ENCODE measurements at places on chromosomes 13 and 19. TPM values are rescaled to one million over a fixed set of nuclear protein-coding genes. Genes with fewer than 3 reads are reported as not detected.
A peak's percentile ranks its signal among the peaks of the same experiment; 100 is the strongest.

GRCh38 chr19:27925202-27925601, 1287.7 kb downstream of the UQCRFS1 start:
- no peak for DNase-seq

GRCh38 chr13:112994084-112994780, 25.2 kb downstream of the MCF2L start:
- no peak for DNase-seq

DNA sequence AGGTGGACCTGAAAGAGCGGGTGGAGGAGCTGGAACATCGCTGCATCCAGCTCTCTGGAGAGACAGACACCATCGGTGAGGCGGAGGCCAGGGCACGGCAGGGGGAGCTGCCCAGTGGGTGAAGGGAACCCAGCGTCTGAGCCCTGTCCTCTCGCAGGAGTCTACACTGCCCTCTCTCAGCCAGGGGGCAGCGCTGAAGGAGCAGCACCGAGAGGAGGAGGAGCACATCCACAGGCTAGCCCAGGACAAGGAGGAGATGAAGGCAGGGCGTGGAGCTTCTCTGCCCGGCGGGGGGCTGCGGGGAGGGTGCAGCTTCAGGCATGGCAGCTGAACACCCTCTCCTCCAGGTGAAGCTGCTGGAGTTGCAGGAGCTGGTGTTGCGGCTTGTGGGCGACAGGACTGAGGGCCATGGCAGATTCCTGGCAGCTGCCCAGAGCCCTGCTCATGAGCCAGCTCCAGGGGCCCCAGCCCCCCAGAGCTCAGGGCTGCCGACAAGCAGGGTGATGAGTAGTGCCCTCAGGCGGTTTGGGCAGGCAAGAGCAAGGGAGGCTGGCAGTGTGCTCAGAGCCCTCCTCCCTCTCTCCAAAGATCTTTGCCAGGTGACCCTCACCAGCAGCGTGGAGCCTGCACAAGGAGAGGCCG, 31.4 kb upstream of the ZNF492 start:
- no peak for DNase-seq

DNA sequence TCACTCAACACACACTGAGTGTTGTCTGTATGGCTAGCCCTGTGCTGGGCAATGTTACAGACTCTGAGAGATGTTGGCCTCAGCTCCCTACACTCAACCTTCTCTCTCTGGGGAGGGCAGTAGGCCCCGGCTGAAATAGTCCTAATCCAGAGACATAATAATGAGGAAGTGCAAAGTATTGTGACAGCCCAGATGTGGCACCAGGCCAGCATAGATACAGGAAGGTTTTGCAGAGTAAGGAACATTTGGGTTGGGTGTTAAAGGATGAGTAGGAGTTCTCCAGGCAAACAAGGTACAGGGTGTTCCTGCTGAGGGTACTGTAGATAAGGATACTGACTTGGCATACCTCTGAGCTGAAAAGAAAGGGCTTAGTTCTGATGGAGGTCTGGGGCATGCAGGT, 2.4 kb downstream of the LIN7B start:
- no peak for DNase-seq

FGF21 gene
- total RNA-seq = not detected

DNA sequence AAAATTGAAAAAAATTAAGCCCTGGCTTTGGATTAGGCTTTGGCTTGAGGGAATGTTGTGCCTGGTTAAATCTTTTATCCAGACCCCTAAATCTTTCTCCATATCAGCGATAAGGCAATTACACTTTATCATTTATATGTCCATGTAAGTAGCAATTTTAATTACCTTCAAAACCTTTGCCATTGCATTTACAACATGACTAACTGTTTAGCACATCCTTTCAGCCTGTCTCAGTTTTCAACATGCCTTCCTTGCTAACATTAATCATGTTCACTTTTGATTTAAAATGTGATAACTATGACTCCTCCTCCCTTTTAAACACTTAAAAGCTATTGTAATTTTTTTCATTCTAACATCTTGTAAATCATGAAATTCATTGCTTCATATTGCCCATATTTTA, 583.7 kb downstream of the SLITRK1 start:
- no peak for DNase-seq

DNA sequence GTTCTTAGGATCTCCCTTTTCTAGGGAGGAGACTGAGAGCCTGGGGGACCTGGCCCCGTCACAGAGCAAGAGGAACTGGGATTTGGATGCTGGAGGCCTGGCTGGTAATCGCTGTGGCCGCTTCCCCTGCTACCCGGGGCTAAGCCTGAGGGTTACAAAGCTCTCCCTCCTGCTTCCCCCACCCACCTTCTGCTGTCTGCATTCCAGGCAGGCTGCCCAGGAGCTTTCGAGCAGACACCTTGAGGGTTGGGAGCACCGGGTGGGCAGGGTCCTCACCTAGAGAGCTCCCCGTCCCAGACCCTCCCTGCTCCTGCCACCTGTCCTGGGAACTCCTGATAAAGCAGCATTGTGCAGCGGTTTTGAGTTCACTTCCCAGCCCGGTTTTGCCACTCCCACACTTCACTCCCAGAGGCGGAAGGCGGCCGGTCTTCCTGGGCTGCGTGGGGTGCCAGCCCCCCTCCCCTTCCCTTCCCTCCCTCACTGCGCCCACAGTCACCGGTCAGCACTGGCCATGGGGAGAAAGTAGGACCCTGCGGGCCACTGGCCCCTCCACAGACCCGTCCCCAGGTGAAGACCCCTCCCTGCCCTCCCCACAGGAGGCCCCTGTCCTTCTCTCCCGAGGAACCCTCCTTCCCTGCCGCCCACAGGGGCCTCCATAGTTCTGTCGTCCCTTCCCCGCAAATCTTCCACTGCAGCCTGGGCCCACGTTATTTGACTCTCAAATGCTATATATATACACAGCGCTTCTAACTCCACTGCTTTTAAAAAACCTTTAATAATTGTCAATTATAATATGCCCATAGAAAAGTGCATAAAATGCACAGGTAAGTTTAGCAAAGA, 8.1 kb downstream of the PAK4 start:
- DNase-seq = no peak

FBN3 gene
- not detected for total RNA-seq

IL12RB1 gene
- 20.0 TPM for total RNA-seq

KLK12 gene
- not detected for total RNA-seq

- DNase-seq = no peak
These were observed 1639.9 kb downstream of the EFNB2 start for GRCh38 chr13:104895521-104895920.

ZNF576 gene
- total RNA-seq = 14.3 TPM

FARP1 gene
- 0.25 TPM for total RNA-seq

CHST8 gene
- total RNA-seq = not detected

DNA sequence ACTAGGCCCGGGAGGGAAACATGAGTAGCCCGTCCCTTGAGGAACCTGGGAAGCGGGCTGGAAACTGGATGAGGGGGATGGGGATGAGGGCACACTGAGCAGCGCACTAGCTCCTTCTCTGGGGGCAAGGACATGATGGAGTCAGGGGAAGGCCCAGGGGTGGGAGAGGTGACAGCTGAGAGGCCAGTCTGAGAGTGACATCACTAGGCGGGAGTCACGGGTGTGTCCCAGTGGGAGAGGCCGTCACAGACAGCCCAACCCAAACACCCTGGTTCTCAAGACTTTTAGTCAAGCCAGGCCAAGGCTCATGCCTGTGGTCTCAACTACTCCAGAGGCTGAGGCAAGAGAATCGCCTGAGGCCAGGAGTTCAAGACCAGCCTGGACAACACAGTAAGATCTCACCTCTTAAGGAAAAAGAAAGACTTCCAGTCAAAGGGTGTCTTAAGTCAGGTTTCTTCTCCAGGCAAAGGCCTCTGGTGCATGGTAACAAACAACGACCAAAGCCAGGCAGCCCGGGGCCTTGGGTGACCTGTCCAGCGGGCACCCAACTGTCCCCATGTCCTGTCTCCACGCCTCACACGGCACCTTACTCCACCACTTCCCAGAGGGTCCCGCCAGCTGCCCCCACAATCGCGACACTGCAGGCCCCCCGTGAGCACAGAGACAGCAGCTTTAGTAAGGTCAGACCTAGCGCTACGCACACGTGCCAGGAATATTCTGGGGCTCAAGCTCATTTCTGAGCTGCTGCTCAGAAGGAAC, 25.5 kb upstream of the TIMM44 start:
- DNase-seq = no peak

CLEC4M gene
- not detected for total RNA-seq

- no peak for DNase-seq
These were observed 24.4 kb upstream of the TNFSF11 start for GRCh38 chr13:42549552-42549936.

HAUS8 gene
- 41.7 TPM for total RNA-seq

- DNase-seq = no peak
These were observed 52.0 kb downstream of the COL4A1 start for GRCh38 chr13:110254751-110255553.

GRCh38 chr19:10566658-10567410, 1.0 kb upstream of the KRI1 start:
- peak; percentile 83 for DNase-seq

All from activated CD4-positive, alpha-beta T cell treated with anti-CD3 and anti-CD28 coated beads for 36 hours (primary cell).